ENCODE measurements at places on chromosomes 2 and 18.

DNA sequence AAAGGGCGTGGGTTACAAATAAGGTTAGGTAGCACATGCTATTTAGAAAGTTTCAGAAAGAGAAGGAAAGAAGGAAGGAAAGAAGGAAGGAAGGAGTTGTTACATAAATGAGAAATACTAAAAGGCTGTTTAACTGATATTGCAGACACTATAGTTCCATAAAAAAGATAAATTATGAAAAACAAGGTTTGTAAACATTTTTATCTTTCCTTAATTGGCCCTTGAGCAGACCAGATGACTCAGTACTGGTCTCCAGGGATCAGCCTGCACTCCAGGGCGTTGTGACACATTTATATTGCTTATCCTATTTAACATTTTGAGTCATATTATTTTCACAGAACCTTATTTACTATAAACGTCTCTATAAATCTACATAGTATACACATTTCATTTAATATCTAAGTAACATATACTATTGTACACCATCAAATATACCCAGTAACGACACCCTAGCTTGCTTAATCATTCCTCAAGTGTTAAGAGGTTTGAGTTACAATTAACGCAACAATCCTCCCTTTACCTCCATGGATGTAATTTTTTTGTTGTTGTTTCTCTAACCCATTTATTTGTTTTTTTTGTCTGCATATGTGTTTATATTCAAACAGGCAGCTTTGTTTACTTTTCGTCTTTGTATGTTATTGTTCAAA is 2.8 kb upstream of the RAB31 start:
- no peak for DNase-seq

DNA sequence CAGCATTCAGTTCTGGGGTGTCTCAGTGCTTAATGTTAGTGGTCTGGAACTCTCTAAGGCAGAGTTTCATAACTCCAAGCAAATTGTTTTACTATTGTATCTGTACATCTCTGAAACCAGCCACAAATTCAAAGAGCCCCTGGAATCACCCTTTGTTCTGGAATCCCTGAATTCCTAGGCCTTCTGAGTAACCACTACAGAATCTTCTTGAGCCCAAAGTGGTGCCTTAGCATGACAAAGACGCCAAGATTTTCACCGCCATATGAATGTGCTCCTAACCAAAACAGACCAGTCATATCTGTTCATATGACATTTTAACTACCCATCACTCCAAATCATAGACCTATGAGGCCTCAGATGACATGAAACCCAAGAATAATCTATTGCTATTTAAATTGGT is 668.1 kb downstream of the EPHA4 start:
- no peak for DNase-seq

DNA sequence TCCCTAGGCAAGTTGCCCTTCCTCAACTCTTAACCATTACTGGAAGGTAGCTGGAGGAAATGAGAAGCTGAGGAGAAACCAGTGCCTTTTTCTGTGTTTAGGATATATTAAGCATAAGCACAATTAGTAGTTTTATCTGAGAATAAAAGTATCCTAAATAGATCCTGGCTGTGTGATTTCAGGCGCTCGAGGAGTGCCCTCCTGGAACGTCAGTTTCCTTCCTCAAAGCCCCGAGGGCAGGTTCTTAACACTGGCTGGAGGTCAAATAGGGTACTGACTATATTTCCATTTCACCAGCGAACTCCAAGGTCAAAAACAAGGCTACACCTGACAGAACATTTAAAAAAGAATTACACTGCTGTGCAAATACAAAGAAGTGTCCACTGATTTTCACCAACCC is 1.5 kb upstream of the STON1 start:
- no peak for DNase-seq

DNA sequence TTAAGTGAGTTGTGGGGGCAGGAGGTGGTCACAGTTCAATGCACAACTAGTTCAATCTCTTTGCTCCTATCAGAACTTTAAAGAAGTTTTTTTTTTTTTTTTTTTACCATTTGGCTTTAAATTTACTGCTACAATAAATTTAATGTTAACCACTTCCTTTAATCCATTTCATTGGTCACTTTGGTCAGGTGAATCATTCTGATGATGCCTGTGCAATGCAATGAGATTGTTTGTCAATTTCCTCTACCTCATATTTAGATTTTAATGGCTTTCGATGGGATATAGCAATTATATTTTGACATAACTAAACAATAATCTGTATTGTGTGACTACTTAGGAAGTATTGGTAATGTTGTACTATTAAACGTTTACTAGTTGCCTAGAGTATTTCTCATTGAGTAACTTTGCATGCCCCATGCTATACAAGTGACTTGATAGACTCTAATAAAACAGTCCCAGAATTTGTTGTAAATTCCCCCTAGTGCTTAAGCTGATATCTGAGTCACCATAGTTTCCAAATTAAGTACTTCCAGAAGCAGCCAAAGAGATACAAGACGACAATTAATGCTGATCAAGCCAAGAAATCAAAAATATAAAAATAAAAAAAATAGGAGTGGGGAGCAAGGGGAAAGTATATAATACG is 52.9 kb upstream of the SERPINB2 start:
- no peak for DNase-seq

DNA sequence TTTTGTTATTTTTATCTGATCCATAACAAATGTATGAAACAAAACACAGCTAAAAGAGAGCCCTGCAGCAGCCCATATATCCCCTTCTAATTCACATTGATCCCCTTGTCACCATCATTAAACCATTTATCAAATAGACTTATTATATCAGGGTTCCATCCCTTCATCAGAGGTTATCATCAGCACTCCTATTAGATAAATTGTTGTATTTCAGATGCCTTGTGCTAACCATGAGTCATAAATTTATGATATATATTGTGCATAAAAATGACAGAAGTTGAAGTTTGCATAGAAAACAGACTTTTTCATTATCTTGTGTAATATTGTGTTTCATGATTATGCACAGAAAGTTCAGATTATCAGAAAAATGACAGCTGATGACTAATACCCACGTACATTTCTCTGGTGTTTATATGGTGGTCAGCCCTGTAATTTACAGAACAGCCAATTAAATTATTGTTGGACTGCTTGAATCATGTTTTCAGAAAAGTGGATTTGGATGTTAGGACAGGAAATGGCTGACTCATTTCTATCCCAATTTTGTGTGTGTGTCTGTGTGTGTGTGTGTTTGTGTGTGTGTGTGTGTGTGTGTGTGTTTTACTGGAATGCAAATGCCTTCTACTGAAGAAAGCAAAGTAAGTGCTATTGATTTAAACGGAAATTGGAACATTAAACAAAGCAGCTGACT is 80.9 kb downstream of the PPP1R1C start:
- DNase-seq: no peak

- DNase-seq: no peak
Observed at GRCh38 chr2:211516537-211516936, 960.1 kb downstream of the CPS1 start.

DNA sequence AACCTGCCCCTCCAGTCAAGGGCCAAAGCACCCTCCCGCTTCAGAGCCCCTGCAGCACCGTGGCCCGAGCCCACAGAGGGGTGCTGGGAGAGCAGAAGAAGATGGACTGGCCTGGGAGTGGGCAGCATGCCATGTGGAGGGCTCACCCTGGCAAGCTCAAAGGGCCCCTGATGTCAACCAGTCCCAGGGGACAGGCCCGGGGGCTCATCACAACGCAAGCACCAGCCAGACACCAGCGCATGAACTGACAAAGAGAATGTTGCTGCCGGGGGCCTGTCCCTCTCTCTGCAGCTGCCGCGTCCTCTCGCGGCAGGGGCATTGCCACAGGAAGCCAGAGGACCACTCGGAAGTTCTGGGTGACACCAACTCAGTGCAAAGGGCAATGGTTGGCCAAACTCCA is 30.3 kb upstream of the BIN1 start:
- DNase-seq: no peak

- DNase-seq: no peak
Observed at GRCh38 chr2:46393865-46394264, 85.5 kb upstream of the TMEM247 start.

DNA sequence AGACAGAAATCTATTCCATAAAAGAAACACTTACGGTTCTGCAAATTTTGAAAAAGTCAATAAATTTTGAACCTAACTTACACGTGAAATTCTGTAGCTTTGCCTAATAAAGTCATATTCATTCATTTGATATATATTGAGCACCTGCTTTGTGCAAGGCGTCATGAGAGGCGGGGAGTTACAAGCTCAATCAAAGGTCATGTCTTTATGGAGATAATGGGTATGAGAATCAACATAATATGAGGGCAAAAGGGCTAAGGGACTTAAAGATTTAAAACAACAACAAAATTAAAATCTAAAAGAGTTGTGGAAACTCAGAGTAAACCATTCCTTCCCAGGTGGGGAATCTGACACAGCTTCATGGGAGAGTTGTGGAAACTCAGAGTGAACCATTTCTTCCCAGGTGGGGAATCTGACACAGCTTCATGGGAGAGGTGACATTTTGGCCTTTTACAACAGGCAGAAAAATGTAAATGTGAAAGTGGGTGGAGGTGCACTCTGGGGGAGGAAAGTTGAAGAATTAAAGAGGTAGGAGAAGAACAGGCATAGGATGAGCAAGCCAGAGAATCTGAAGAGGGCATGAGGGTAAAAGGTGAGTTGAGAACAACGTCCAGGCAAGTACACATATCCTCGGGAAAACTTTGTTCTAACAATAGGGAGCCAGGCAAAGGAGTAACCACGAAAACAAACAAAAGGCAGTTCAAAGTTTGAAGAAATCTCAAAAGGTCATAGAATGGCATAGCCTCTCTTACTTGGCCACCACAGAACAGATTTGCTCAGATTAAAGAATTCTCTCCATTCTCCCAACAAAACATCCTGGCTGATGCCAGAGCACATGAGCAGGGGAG is 49.5 kb upstream of the CD226 start:
- DNase-seq: no peak

DNA sequence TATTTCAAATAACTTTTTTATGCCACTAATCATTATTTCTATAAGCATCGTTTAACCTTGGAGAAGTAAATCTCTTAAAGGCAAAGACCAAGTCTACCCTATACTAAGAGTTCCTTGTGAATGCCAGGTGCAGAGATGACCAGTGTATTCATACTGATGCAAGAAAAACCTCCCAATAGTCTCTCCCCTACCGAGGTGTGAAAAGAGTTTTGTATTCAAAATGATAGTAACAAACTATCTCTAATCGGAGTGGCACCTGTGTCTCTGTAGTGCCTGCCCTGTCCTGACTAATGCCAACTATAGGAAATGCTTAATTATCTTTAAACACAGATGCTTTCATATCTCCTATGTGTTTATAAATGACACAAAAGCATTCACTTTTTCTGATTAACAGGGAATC is 798.5 kb downstream of the TRIB2 start:
- DNase-seq: no peak

- DNase-seq: no peak
Observed at GRCh38 chr2:197311421-197312033, 947 bp upstream of the ANKRD44 start.

- DNase-seq: no peak
Observed at GRCh38 chr2:65658881-65659280, 226.5 kb upstream of the SPRED2 start.

DNA sequence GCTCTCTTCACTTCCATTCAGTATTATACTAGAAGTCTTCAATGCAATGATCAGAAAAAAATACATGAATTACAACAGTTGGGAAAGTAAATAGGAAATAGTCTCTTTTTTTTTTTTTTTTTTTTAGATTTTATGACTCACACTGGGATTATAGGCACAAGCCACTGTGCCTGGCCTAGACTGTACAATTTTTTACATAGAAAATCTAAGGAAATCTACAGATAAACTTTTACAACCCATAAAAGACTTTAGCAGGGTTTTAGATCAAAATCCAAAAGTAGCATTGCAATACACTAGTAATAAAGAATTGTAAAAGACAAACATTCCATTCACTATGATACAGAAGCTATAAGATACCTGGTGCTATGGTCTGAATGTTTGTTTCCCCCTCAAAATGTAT is 39.0 kb downstream of the CFAP221 start:
- DNase-seq: no peak

- no peak for DNase-seq
Observed at GRCh38 chr2:235238537-235238936, 255.3 kb upstream of the AGAP1 start.

GRCh38 chr2:86158286-86158685 is 37.0 kb downstream of the IMMT start:
- DNase-seq: no peak

- DNase-seq: no peak
Observed at GRCh38 chr2:182904844-182905243, 38.4 kb upstream of the FRZB start.

- DNase-seq: no peak
Observed at GRCh38 chr2:43559391-43560230, 36.2 kb downstream of the THADA start.

DNA sequence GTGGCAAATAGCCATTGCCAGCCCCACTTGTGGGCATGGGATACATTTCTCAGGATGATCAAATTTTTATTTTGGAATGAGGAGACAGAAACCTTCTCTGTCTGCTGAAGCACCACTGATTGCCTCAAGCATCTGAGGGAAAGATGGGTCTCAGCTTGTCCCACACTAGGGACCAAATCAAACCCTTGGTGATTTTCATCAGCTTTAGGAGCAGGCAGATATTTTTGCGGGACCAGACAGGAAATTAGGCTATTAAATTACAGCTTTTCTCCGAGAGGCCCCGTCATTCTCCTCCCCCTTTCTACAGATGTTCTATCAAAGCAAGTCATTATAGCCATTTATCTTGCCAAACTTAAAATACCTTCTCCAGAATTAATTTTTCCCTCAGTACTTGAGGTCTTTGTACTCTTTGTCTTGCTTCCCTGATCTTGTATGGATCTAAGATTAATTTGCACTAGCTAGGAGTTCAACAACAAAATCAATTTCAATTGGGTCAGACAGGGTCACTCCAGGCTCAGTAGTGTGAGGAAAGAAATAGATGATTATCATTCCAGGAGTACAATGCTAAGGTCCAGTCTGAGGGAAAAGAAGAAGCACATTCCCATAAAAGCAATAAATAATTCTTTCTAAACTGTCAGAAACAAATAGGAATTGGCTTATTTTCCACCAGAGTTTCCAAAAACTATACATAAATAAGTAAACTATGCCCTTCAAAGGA is 818.1 kb upstream of the SOX11 start:
- no peak for DNase-seq

- no peak for DNase-seq
Observed at GRCh38 chr2:130726614-130727180, 2.2 kb upstream of the GPR148 start.

- DNase-seq: no peak
Observed at GRCh38 chr2:65380255-65380654, 52.1 kb downstream of the SPRED2 start.

DNA sequence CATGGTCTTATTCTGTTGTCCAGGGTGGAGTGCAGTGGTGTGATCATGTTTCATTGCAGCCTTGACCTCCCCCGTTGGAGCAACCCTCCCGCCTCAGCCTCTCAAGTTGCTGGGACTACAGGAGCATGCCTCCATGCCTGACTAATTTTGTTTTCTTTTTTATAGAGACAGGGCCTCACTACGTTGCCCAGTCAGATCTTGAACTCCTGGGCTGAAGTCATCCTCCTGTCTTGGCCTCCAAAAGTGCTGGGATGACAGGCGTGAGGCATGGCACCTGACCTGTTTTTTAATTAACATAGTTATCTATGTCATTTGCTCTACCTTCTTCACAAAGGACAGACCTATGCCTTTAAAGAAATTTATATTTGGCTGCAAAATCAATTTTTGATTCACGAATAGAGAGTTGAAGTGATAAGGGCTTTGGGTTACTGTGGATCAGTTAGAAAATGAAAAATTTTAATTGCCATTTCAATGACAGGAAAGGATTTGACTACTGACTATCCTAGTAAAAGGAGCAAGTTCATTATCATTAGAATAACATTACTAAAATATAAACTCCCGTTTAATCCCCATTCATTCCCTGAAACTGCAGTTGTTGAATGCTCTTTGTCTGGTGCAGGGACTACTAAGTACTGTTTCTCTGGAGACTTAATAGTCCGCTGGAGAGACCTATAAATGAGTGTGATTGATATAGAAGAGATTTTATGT is 3.7 kb downstream of the RNF138 start:
- DNase-seq: no peak
